ENCODE measurements at places on chromosomes 11 and 22.
A peak's percentile ranks its signal among the peaks of the same experiment; 100 is the strongest.

GRCh38 chr22:30453731-30454510, 17.9 kb downstream of the SEC14L3 start:
- peak; percentile 59 for DNase-seq

- peak; percentile 99 for DNase-seq
These were observed at the start of gene MSANTD4 for GRCh38 chr11:106021967-106022794. Gene MSANTD4, minus strand, starts transcription at chr11:106022240. Its CDS starts 11,323 bp downstream, at chr11:106010917.

DNA sequence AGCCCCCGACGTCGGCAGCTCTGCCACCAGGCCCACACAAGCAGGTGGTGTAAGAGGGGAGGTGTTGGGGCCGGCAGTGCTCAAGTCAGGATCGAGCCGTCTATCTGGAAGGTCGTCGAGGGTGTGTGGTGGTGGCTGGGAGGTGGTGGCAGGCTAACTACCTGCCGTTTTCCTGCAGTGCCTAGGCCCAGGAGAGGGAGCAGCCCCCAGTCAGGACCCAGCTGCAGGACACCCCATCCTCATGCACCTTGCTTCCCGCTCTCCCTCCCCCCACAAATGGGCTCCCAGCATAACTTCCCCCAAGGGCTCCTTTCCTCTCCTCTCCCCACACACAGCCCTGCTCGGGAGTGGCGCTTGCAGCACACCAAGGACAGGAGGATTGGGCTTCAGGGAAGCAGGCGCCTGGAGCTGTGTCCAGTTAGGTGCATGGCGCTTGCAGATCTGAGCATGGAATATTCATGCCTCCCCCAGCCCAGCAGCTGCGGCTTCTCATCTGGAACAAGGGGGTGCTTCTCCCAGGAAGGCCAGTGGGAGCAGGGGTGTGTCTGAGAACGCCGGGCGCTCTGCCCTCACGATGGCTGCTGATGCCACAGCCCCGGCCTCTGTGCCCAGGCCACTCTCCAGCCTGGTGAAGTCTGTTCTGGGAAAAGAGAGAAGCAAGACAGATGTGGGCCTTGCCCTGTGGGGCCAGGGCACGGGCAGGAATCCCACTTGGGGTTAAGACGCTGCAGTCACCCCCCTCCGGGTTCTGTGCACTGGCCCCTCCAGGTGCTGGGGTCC, 127.7 kb downstream of the IGLL1 start:
- DNase-seq, result no peak

GRCh38 chr11:82757660-82758357, 24.1 kb upstream of the FAM181B start:
- DNase-seq, result no peak
